SK-N-MC (cell line): ENCODE measurements at places on chromosomes 11 and 22.

GRCh38 chr11:77455740-77456139 is 18.2 kb downstream of the PAK1 start:
- DNase-seq: no peak

- no peak for DNase-seq
These were observed 26.1 kb upstream of the CARD16 start for GRCh38 chr11:105071089-105071732.

GRCh38 chr22:32932176-32932575 is 126.0 kb downstream of the SYN3 start:
- DNase-seq: no peak

DNA sequence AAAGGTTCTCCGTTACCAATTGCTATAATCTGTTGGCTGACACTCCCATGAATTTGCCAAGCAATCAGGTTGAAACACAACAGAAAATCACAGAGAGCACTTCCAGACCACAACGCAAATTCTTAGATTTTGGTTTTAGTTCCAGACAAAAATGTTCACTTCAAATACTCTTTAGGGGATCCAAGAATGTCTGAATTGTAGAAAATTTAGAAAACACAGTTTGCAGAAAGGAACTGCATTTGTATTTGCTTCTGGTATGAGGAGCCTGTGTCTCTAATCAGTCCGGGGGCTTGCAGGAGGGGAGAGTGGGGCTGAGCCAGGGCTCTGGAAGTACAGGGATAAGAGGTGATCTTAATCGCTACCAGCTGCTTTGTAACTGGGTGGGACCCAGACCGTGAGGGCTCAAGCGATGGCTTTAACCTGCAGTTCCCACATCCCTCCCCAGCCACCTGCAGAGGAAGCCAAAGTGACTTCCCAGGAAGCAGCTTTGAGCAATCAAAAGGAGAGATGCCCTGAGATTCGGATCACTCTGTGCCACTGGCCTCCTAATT is 18.7 kb downstream of the SCUBE2 start:
- no peak for DNase-seq

DNA sequence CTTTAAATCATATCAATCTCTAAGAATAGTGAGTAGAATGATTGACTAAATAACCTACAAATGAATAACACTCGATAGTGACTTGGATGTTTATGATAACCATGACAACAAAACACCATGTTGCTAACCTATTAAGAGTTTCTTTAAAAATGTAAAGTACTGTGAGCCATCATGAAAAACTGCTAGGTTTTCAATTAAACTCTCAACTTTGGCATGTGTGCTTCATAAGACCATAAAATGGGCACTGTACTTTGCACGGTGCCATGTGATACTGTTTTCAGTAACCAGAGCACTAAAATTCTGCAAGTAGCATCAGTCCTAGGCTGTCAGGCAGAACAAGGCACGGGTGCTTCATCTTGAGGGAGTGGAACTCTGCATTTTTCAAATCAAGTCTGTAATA is 96.2 kb upstream of the TRIM77 start:
- no peak for DNase-seq

DNA sequence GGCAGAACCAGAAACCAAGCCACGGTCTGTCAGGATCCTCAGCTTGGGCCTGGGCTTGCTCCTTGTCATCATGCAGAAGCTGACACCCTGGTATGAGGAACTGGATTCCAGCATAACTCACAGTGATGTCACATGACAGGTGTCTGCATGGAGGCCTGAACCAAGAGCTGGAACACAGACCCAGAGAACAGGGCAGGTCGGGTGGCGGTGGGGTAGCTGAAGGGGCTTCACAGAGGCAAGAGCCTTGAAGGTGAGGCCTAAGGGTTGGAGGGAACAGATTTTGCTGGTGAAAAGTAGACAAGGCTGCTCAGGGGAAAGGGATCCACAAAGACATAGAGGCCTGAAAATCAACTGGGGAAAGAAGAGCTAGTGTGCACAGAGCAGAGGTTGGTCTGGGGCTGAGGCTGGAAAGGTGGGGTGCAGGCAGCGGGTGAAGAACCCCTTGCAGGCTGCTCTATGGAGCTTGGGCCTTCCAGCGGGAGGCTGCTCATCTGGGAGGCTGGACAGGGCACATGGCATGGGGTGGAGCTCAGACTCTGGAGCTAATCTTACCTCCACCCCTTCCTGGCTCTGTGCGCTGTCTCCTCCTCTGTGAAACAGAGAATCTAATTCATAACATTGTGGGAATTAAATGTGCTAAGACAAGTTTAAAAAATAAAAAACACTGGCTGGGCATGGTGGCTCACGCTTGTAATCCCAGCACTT is 18.4 kb upstream of the RPS3 start:
- no peak for DNase-seq

DNA sequence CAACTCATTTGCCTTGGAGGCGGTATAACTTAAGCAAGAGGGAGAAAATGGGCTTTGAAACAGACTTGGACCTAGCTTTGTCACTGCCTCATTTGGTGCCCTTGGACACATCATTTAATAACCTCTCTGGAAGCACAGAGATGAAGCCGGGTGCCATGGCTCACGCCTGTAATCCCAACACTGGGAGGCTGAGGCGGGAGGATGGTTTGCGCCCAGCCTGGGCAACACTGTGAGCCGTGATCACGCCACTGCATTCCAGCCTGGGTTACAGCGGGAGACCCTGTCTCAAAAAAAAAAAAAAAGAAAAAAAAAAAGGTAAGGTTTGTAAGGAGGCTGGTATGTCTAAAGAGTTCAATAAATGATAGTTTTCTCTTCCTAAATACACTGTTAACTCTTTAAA is 806 bp downstream of the COA4 start:
- no peak for DNase-seq

GRCh38 chr11:821512-822371 is 3.0 kb downstream of the PNPLA2 start:
- no peak for DNase-seq
